ENCODE measurements at places on chromosomes 6 and 20. TPM values are rescaled to one million over a fixed set of nuclear protein-coding genes. Genes with fewer than 3 reads are reported as not detected.

The ZNF311 gene
- total RNA-seq, result 0.99 TPM

The TRAPPC3L gene
- not detected for total RNA-seq

The RIPPLY2 gene
- not detected for total RNA-seq

The CRISP2 gene
- total RNA-seq, result not detected

The LY6G6F gene
- not detected for total RNA-seq

The PRRC2A gene
- total RNA-seq, result 76.9 TPM

The HRH3 gene
- not detected for total RNA-seq

The ZSCAN23 gene
- total RNA-seq, result 4.7 TPM

The PRL gene
- total RNA-seq, result not detected

The PTGIS gene
- 121 TPM for total RNA-seq

The CCN6 gene
- 0.10 TPM for total RNA-seq

The SMIM26 gene
- total RNA-seq, result 39.2 TPM

The SPTLC3 gene
- 3.9 TPM for total RNA-seq

The PMEPA1 gene
- total RNA-seq, result 19.9 TPM

The NOX3 gene
- total RNA-seq, result not detected

The LINC00237 gene
- not detected for total RNA-seq

The SEMG1 gene
- total RNA-seq, result not detected

The LAMP5 gene
- total RNA-seq, result 0.69 TPM

The GPR6 gene
- total RNA-seq, result not detected

The MAFB gene
- total RNA-seq, result 0.79 TPM

The SCRT2 gene
- not detected for total RNA-seq

Data from smooth muscle cell of the pulmonary artery (primary cell).